ENCODE measurements at places on chromosomes 13 and 19.

DNA sequence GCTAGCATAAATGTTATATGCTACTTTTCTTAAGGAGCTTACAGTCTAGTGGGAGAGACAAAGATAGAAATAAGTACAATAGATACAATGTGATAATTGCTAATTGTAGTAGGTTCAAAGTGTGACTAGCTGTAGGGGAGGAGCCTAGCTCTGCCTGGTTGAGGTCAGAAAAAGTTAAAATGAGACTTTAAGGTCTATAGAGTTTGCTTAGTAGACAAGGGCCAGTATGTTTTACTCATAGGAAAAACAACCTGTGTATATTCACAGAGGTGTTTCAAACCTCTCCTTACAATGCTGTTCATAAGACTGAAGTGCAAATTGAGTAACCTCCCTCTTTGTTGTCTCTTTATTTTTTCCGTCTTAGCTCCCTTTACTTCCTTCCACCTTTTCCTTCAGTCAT, 56.1 kb downstream of the PDS5B start:
- no peak for DNase-seq

DNA sequence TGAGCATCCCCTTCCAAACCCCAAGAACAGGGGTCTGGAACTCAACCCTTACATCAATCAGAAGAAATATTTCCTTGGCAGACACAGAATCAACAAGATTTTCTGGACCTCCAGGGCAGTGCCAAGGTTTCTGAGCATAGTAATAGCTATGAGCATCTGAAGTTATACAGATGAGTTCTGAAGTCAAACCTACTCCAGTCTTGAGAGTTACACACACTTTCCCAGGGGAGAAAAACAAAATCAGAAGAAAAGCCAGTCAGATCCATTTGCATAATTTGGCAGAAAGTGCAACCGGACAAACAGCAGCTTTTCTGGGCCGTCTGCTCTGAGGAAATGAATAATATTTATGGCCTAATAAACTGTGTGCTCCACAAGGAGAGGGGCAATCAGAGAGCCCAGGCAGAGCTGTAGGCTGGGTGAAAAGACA, 93.1 kb downstream of the KL start:
- no peak for DNase-seq

- DNase-seq, result no peak
Measured at GRCh38 chr19:4555657-4556561, 3.6 kb downstream of the SEMA6B start.

- no peak for DNase-seq
Measured at GRCh38 chr13:109712124-109712722, 74.2 kb downstream of the IRS2 start.

DNA sequence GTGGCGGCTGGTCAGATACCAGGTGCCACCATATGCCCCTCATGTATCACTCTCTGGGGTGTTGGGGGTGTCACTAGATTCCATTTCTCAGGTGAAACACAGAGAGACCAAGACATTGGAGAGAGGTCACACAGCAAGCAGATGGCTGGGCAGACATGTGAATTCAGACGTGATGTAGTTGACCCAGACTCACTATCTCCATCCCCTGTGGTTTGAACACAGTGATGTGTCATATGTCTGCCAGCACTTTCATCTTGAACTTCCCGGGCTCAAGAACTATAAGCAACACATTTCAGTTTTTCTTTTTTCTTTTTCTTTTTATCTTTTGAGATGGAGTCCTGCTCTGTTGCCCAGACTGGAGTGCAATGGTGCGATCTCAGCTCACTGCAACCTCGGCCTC, 16.1 kb upstream of the UPF1 start:
- no peak for DNase-seq

DNA sequence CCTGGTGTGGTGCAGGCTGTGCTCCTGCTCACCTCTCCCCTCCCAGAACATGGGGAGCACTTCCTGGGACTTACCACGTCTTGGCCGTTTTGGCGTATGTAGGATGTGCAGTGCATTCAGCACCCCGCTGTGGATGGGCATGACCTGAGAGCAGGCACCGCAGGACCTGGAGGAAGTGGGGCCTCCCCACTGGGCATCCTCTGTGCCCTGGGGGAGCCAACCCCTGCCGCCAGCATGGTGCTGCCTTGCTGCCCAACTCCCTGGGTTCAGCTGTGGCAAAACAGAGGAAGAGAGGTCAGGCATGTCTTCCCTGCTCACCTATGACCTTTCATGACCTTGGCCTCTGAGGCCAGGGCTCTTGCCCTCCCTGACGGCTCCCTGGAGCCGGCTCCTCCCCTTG, 103.5 kb downstream of the RAB20 start:
- DNase-seq, result no peak

All from mucosa of gallbladder (tissue), 1 donor.